Left lung (tissue), 14 donors: ENCODE measurements at places on chromosomes 6 and 20.

- no peak for DNase-seq
These were observed 449.7 kb upstream of the SULF2 start for GRCh38 chr20:48234951-48235350.

- no peak for DNase-seq
These were observed 115.7 kb upstream of the SALL4 start for GRCh38 chr20:51917886-51918535.

- no peak for DNase-seq
These were observed 64.6 kb downstream of the ERMARD start for GRCh38 chr6:169816054-169816453.

DNA sequence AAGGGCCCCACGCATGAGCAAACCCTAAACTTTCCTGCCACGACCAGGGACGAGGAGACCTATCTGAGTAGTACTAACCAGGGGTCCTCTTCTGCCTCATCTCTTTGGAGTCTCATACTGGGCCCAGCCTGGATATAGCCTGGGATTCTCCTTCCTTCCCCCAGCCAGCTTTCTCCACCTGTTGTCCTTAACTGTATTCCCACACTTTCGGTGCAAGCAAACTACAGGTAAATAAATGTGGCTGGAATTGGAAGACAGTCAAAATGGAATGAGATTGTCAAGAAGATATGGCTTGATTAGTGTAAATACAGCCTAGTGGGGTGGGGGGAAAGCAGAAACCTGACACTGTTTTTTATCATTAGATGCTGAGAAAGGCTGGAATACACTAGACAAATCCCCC lies 23.5 kb upstream of the LY86 start:
- no peak for DNase-seq
